ENCODE measurements at places on chromosomes 7 and 10. TPM values are rescaled to one million over a fixed set of nuclear protein-coding genes. Genes with fewer than 3 reads are reported as not detected.
A peak's percentile ranks its signal among the peaks of the same experiment; 100 is the strongest.

HTR5A gene
- polyA plus RNA-seq = not detected

ZNF33A gene
- polyA plus RNA-seq = 14.9 TPM

SLC18A2 gene
- 0.27 TPM for polyA plus RNA-seq

- no peak for DNase-seq
Measured at GRCh38 chr7:152512706-152513105, 76.9 kb upstream of the KMT2C start.

CD36 gene
- polyA plus RNA-seq = 396 TPM

TMEM236 gene
- 0.49 TPM for polyA plus RNA-seq

GRCh38 chr7:143003393-143004051 lies 23.4 kb downstream of the OR9A2 start:
- DNase-seq = no peak

DNA sequence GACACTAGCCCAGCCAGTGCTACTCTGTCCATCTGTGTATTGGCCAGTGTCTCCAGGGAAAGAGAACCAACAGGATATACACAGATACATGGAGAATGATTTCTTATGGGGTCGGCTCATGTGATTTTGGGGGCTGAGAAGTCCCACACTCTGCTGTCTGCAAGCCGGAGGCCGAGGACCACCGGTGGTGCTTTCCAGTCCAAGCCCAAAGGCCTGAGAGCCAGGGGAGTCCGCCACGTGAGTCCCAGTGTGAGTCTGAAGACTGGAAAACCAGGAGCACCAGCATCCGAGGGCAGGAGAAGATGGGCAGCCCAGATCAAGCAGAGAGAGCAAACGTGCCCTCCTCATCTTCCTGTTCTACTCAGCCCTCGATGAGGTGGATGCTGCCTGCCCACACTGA lies 71.5 kb downstream of the C10orf143 start:
- no peak for DNase-seq

- no peak for DNase-seq
Measured at GRCh38 chr10:24136070-24136469, 72.9 kb upstream of the KIAA1217 start.

GRCh38 chr7:37289781-37290180 lies 158.9 kb downstream of the ELMO1 start:
- DNase-seq = no peak

SLC18A3 gene
- polyA plus RNA-seq = not detected

DNA sequence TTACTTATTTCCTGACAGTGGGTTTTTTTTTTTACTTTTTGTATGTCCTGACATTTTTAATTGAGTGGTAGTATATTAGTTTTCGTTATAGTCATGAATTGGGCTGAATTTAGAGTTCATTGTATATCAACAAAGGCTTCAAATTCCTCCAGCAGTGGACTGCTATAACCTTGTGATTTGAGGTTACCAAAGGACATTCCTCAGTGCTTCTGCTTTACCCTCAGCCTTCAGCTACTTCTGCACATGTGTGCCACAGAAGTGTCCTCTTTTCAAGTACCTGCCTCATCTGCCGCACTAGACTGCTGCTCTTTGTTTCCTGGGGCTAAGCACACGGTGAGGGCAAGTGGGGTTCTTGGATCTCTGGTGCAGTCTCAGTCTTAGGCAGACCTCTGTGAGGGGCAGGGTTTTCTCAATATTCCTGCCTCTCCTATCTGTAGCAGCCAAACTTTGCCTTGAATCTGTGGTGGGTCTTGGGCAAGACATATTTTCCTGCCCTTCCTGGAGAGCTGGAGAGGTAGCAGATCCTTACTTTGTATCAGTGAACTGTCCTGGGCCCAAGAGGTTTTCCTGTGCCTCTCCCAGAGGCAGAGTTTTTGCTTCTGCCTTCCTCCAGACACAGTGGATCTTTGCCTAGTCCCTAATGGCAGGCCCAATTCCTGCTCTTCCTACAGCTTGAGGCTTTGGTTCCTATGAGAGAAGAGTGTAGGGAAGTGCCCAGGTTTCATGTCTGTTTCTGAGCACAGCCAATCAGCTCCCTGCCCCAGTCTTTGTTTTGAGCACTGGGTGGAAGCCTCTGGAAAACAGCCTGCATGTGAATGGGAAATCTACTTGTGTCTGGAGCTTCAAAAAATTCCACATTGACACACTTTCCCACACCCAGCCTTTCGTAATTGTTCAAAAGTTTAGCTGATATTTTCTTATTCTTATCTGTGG lies 39.0 kb upstream of the STRIP2 start:
- no peak for DNase-seq

INMT gene
- 11.9 TPM for polyA plus RNA-seq

SLC13A1 gene
- not detected for polyA plus RNA-seq

- no peak for DNase-seq
Measured at GRCh38 chr10:73873838-73874215, 528 bp downstream of the CAMK2G start.

GRCh38 chr10:45442662-45443061 lies 68.6 kb downstream of the ALOX5 start:
- no peak for DNase-seq

DNA sequence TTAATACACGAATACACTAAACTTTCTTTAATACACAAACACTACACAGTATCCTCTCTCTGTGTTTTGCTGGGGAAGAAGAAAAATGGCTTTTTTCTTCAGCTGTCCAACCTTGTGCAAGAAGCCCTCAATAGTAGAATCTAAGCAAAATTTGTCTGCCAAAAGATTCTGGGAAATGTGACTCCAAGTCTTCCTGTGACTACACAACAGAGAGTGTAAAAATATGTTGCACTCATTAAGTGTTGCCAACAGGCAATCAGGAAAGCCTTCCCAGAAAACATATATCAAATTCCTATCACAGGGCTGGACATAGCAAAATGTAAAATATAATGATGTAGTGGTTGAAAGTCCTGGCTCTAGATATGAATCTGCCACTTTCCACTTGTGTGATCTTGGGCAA lies 825.1 kb upstream of the ZWINT start:
- no peak for DNase-seq

GRCh38 chr10:128738386-128738915 lies 612.2 kb upstream of the MKI67 start:
- no peak for DNase-seq

GSAP gene
- 5.0 TPM for polyA plus RNA-seq

- no peak for DNase-seq
Measured at GRCh38 chr10:101672536-101672935, 22.4 kb downstream of the FBXW4 start.

DNA sequence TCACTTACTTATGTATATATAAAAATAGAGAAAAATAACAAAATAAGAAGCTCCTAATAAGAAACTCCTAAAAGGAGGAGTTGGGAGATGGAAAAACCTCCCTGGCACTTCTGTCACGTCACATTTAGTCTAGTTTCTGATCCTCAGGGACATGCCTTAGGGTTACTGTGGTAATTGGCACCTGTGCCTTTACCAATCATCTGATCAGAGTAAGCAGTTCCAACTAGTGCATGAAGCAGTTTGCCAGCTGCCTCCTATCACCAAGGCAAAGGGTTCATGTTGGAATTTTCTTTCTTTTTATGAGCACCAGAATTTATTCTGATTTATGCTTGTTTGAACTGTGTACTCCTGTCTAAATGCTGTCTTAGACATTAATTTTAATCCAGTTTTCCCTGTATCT lies 49.9 kb downstream of the ARL4A start:
- DNase-seq = no peak

DNA sequence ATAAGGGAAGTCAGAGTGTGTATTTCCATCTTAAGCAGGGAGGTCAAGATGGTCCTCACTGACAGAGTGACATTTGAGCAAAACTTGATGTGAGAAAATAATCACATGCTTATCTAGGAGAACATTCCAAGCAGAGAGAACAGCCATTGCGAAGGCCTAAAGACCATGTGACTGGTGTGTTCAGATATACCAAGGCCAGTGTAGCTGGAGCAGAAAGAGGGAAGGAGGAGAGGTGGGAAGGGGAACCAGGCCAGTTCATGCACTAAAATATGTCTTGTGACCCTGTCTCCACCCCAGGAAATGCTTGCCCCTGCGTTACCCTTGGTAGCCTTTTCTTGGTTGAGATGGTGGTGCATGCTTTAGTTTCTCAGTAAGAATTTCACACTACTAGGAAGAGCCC lies 77.4 kb downstream of the CACNB2 start:
- no peak for DNase-seq

NME8 gene
- polyA plus RNA-seq = not detected

DNA sequence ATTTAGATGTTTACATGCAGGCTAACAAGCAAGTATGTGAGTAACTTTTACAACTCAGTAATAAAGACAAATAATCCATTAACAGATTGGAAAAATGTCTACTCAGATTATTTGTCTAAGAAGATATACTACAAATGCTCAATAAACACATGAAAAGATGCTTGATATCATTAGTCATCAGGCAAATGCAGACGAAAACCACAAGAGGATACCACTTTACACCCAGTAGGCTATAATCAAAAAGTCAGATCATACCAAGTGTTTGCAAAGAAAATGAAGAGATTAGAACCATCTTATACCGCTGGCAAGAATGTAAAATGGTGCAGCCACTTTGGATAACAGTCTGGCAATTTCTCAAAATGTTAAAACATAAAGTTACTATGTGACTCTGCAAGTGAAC lies 84.1 kb downstream of the MALSU1 start:
- DNase-seq = no peak

HMX3 gene
- polyA plus RNA-seq = not detected

GRCh38 chr7:55304018-55304762 lies 60.9 kb upstream of the LANCL2 start:
- DNase-seq = no peak

GRCh38 chr10:60798031-60798430 lies 19.8 kb downstream of the CDK1 start:
- no peak for DNase-seq

DNA sequence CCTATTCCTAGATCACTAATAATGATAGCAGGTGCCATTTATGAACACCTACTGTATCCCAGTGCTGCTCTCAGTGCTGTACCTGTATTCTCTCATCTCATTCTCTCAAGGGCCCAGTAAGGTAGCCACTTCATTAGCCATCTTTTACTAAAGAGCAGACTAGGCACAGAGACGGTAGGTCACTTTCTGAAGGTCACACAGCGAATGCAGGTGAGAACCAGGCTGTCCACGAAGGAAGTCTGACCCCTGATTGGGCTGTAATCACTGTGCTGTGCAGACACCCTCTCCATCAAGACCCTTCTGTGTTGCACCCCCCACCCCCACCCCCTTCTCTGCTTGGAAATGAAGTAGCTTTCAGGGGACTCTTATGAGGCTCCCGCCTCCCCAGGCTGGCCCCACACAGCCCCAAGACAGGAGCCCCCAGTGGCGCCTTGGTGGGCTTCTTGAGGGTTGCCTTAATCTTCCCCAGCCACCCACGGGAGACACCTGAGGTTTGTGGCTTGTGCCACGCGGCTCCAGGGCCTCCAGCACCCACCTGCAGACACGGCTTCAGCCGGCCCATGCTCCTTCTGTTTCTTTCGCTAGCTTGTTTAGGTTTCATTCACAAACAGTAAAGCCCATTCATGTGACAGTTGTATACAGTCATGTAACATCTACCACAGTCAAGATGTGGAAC lies 81.7 kb upstream of the FAM20C start:
- DNase-seq = no peak

GRCh38 chr7:101299511-101300464 lies 21.8 kb downstream of the IFT22 start:
- no peak for DNase-seq

DNA sequence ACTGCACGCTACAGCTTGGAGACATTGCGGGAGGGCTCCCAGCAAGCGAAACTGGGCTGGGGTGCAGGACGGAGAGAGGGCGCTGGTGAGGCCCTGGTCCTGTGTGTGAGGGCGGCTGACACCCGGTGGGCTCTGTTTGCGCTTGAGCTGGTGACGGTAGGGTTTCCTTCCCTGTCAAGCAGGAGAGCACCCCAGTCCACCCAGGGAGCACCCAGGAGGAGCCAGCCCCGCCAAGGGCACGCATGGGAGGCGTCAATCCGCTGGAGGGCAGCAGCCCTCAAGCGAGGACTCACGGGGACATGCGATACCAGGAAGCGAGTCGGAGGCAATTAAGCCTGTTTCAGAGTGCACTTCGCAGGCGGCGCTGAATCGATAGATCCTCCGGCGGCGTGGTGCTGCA lies 109.4 kb downstream of the MAD1L1 start:
- no peak for DNase-seq

DNA sequence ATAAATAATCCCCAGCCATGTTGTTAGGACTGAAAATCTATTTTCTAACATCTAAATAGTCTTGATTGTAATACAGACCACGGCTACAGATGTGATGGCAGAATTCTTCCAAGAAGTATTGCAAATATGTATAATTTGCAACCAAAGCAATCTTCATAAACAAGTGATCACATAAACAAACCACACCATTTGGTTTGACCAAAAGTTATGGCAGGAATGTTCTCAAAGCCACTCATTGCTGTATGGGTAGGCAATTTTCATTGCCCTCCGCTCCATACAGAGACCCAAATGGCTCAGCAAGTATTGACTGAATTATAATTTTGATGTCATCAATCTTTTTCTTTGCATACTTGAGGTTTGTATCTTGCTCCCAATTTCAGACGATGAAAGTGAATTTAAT lies 19.0 kb upstream of the RHOBTB1 start:
- no peak for DNase-seq

- no peak for DNase-seq
Measured at GRCh38 chr10:113041841-113042750, 92.0 kb downstream of the TCF7L2 start.

- no peak for DNase-seq
Measured at GRCh38 chr10:96235326-96236089, 35.9 kb downstream of the BLNK start.

- DNase-seq = peak; percentile 34
Measured at GRCh38 chr10:95655571-95656290, 780 bp downstream of the ALDH18A1 start.

DNA sequence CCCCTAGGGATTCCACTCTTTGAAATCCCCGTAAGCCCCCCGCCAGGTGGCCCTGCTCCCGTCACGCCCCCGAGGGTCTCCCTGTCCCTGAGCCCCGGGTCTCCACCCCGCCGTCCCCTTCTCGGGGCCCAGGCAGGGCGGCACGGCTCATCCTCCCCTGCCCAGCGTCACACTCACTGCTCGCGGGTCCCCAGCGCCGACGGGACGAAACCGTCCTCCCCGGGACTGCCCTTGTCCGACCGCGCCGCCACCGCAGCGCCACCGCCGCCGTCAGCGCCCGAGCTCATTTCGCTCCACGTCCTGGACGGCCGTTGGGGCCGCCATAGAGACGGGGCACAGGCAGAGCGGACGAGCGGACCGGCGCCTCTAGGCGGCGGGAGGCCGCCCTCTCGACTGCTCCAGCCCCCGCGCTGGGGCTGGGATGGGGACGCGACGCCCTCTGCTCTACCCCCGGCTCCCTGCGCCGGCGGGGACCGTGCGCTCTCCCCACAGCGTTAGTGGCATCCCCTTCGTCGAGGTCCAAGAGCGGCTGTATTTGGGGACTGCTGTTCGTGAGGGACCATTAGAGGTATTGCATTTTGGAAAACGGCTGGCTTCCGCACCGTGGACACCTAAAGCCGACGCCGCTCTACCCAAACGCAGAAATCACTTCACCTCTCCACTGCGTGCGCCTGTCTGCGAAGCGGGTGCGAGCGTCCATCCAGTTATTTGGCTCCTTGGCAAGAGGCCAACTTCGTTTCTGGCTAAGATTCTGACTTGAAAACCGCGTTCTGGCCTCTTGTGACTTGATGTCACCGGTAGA lies at the start of gene EEF1AKMT2:
Gene EEF1AKMT2 (minus strand): TSS at position 341 of the 802 bp plus-strand sequence. CDS start 54 bp downstream, at position 287.
- DNase-seq = peak; percentile 92
